HAP-1 (cell line): ENCODE measurements at places on chromosomes 1 and 21.

GRCh38 chr1:236875975-236876374 is 80.9 kb downstream of the MTR start:
- DNase-seq, result no peak

DNA sequence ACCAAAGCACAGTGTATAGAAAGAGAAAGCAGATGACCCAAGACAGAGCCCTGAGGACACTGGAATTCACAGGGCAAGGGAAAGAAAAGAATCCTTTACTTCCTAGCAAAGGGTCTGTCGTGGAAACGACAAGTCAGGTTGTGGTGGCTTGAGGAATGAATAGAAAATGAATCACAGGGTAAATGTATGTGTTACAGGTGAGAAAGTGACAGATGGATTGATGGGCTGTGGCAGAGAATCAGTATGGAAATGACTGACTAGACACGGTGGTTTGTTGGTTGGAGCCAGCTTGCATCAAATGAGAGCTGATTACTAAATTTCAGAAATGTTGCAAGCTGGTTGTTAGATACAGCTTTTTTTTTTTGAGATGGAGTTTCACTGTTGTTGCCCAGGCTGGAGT is 46.9 kb downstream of the PTP4A2 start:
- DNase-seq, result no peak

- DNase-seq, result no peak
These were observed 146.0 kb downstream of the MAGI3 start for GRCh38 chr1:113536182-113536780.

DNA sequence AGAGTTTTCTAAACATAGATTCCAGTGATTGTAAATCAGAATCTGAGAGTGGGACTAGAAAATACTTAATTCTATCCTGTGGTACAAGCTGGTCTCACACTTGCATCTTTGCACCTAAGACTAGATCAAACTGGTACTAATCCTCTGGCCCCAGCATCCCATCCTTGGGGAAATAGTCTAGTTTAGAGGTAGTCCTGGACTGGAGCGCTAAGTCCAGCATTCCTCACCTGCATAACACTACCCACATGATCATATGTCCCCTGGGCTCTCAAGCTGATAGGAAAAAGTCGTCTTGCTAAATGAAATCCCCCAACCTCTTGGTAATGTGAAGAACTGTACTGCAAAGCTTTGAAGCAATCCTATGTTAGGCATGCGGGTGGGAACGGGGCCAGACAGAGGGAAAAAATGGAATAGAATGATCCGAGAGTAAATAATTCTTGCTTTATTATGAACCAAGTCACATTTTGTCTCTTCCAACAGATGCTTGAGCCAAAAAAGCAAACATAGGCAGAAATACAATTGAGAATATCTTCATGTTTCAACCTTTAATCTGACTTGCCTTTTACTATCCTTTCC is 4.8 kb downstream of the COX20 start:
- no peak for DNase-seq

DNA sequence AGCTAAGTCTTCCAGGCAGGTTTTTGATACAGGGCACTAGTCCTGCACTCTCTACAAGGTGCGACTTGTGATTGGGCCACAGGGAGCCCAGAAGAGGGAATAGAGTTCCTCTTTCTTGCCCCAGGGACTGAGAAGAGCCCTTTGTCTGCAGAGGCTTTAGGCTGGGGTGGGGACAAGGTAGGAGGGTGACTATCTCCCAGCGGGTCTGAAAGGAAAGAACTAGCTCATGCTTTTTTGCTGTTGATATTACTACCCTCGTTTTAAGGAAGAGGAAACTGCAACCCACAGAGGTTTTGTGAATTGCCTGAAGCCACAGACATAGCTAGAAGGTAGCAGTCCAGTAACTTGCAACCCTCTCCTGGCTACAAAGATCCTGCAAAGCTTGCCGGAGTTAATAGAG is 615.2 kb downstream of the MATN1 start:
- no peak for DNase-seq

DNA sequence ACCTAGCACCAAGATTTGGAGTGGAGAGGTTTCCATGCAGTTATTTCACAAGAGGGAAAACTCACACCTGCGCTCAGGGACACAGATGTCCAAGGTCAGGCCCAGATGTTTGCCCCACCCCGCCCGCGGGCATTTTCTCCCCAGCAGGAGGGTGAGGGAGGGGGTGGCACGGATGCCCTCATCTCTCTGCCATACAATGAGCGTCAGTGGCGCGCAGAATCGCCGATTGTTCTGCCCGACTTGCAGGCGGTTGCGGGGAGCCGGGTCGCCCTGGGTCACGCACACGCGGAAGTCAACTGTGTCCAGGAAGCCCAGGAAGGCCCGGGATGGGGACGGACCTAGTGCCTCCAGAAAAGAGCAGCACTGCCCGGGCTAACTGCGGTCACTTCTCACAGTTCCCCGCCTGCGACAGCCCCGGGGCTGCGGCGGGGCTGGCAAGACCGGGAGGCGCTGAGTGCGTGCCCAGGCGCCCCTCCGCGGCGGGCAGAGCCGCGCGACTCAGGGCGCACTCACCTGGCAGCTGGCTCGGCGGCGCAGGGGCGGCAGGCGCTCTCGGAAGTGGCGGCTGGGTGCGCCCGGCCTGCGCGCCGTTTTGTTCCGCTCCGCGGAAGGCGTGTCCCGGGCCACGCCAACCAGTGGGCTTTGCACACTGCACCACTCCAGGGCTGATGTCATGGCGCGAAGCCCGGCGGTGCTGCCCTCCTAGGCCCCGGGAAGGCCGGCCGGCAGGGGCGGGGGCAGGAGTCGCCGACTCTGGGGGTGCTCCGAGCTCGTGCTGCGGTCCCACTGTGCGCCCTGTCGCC is at the start of gene CSRP1:
Gene CSRP1, minus strand, starts transcription at position 567 of the 803 bp plus-strand sequence. CDS start 10,820 bp downstream, outside the sequence.
- DNase-seq, result peak; percentile 34

- DNase-seq, result no peak
These were observed 79.4 kb upstream of the SLC25A33 start for GRCh38 chr1:9459816-9460407.

GRCh38 chr1:160256396-160257046 is 5.8 kb downstream of the DCAF8 start:
- no peak for DNase-seq

GRCh38 chr1:22376001-22376400 is 75.7 kb upstream of the ZBTB40 start:
- no peak for DNase-seq

DNA sequence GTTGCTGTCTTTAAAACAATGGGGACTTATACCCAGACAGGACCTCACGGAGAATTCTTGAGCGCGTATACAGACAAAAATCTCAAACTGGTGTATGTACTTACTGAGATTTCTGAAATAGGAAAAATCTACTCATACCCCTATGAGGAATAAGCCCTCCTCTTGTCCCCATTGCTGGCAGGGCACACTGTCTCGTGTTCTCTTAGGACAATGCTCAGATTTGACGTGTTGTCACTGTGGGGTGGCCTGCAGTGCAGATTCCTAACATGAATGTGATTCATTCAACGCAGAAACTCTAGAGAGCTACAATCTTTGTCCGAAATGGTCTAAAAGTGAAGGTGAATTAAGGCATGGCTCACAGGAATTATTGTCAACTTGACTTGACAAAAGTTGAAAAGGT is 31.1 kb upstream of the PDE9A start:
- no peak for DNase-seq

DNA sequence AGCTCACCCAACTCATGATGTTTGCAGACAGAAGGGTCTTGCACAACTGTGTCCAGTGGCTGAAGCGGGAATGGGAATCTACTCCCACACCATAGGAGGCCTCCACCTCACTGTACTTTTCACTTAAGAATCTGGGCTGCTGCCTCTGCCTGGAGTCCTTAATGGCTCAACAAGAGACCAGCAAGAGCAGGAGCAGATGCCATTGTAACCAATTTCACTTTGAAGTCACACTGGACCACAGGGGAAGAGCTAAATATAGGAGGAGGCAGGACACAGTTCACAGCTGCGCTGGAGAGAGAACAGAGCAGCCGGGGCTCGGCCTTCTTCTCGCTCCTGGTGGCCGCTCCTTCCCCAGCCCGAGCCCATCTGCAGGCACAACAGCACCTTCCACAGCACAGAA is 120.4 kb downstream of the SIPA1L2 start:
- DNase-seq, result no peak

GRCh38 chr1:95278173-95279006 is 44.4 kb downstream of the RWDD3 start:
- DNase-seq, result no peak

GRCh38 chr1:230839173-230839572 is 29.1 kb downstream of the C1orf198 start:
- no peak for DNase-seq

GRCh38 chr1:101250656-101251272 is 13.9 kb downstream of the S1PR1 start:
- no peak for DNase-seq

DNA sequence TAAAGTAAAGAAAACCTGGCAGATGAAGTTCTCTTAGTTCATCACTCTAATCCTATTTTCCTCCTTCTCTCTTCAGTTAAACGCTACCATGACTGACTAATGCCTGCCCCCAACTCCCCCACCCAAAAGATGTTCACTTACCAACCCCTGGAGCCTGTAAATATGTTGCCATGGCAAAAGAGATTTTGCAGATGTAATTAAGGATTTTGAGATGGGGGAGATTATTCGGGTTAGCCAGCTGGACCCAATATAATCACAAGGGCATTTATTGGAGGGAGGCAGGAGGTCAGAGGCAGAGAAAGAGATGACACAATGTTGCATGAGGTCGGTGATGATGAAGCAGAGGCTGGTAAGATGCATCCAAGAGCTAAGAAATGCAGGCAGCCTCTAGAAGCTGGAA is 69.3 kb upstream of the PPP2R5A start:
- no peak for DNase-seq

DNA sequence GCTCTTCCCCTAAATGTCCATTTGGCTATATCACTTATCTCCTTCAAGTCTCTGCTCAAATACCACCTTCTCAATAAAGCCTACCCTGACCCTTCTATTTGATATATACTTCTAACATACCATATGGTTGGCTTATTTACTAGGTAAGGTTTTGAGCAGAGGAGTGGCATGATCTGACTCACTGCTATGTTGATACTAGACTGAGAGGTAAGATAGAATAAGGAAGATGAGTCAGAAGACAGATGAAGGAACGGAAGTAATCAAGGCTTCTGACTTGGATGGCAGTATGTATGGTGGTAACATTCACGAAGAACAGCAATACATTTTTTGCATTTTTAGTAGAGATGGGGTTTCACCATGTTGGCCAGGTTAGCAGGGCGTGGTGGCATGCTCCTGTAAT is 4.8 kb upstream of the HRNR start:
- no peak for DNase-seq

GRCh38 chr1:34441259-34442069 is 264.8 kb downstream of the C1orf94 start:
- DNase-seq, result no peak

GRCh38 chr1:185961664-185962063 is 227.5 kb downstream of the HMCN1 start:
- DNase-seq, result no peak

GRCh38 chr1:175319112-175319911 is 126.7 kb upstream of the KIAA0040 start:
- DNase-seq, result peak; percentile 74

GRCh38 chr21:42390696-42391095 is 5.2 kb downstream of the TMPRSS3 start:
- no peak for DNase-seq

- DNase-seq, result no peak
These were observed 401 bp downstream of the WNT9A start for GRCh38 chr1:227947386-227947675.

- DNase-seq, result no peak
These were observed 69.3 kb downstream of the NR5A2 start for GRCh38 chr1:200096774-200097173.

DNA sequence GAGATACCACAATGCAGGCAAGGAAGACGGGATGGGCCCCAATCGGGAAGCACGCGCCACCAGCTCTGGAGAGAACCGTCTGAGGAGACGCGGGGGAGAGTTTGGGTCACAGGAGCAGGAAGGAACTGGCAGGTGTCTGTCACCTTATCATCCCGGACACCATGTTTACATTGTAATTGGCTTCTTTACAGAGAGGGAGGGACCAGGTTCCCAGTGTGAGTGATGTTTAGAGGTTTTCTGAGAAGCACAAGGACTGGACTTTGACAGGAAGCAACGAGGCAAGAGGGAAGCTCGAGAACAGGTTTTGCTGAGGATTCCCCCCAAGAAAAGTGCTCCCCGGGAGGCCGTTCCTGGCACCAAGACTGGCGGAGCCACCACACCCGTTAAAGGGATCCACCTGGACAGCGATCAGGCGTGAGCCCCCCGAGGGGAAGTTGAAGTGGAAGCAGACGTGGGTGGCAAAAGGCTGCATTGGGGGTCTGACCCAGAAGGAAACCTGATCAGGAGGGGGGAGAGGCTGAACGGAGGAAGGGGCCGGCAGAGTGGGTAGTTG is 957 bp downstream of the EPS15 start:
- peak; percentile 61 for DNase-seq

- DNase-seq, result no peak
These were observed 21.4 kb downstream of the ACP6 start for GRCh38 chr1:147648933-147649332.

GRCh38 chr1:243323491-243323890 is 67.7 kb downstream of the SDCCAG8 start:
- no peak for DNase-seq

DNA sequence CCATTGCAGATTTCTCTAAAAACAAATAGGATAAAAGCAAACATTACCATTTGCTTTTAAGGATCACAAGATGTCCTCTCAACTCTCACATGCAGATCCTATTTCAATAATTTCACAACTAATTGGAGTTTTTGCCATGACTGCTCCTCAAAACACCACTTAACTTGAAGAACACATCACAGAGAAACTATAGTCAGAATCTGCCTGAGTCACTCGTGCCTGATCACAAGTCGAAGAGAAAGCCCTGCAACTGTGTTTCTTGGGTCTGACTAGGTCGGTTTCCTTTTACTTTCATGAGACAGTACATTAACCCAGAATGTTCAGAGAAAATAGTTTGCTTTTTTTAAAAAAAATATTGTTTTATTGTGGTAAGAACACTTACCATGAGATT is 46.3 kb upstream of the SMYD2 start:
- no peak for DNase-seq

GRCh38 chr1:115059316-115059715 is 29.7 kb downstream of the TSHB start:
- DNase-seq, result no peak

DNA sequence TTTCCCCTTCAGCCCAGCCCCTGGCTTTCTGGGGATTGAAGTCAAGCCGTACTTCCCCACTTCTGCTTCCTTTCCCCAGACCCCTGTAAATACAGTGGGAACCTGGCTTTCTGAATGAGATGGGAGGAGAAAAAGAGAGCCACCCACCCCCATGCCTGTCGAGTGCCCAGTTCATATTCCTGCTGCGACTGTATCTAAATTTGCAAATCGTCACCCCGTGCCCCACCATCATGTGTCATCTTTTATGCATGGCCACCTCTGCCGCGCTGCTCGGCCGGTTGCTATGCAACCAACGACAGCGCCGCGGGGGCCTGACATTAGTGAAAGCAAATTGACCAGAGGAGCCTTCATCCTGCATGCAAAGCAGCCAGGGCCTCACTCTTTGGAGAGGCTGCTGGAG is 143.0 kb downstream of the ELAVL4 start:
- no peak for DNase-seq

- no peak for DNase-seq
These were observed 84.3 kb upstream of the SPATA6 start for GRCh38 chr1:48556186-48556850.
